ENCODE measurements at places on chromosomes 16 and 17.

DNA sequence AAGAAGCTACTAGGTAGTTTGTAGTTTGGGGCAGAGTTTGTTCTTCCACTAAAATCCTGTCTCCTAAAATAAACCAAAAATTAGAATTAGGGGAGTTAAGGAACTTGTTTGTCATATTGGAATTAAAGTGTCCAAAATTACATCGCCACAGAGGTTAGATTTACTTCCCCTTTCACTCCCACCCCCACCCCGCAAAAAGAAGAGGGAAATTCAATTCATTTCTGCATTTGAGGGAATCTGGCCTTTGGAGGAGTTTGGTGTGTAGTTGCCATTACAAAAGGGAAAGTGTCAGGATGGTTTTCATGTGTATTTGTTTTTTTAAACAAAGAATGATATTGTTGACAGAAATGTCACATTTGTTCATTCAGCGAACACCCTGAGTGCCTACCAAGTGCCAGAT, 5.8 kb downstream of the TMEM97 start:
- DNase-seq, result no peak

GRCh38 chr17:61325382-61326073, 74.1 kb upstream of the TBX2 start:
- DNase-seq, result no peak

DNA sequence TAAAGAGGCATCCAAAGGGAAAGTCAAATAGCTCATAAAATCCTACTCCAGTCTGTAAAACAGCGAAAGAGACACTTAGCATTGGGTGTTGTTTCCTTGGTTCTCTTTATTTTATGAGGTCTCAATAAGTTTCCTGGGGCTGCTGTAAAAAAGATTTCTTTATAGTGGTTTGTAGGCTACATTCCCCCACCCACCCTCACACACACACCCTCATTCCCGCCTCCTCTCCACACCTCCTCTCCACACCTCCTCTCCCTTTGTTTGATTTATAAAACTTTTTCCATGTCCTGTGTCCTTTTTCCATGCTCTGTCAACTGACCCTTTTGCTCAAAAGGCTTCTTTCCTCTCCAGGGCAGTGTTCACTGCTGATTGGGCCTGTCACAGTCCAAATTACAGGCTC, 178.9 kb upstream of the SOX9 start:
- no peak for DNase-seq

DNA sequence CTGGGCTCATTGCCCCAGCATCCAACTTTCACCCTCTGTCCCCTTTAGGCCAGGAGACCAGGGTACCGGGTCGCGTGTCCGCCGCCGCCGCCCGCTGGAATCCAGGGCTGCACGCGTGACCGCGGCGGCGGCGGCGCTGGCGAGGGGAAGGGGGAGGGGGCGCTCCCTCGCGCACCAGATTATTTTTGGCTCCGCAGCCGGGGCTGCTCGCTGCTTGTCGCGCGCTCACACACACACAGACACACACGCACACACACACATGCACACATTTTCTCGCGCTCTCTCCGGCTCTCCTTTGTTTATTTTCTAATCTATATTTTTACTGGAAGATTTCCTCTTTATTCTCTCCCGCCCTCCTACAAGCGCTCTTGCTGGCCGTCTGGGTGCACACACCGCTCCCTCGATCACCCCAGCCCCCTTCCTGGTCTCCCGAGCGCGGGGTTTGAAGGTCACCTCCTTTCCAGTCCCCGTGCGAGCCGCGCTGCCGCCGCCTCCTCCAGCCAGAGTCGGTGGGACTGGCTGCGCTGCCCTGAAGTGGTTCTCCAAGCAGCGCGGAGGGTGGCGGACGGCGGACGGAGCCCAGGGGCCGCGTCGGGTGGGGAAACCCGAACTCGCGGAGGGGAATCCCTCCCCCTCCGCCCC, 921.4 kb upstream of the EEF2KMT start:
- peak; percentile 90 for DNase-seq

GRCh38 chr17:40058186-40058784, 4.1 kb upstream of the MED24 start:
- DNase-seq, result no peak

- no peak for DNase-seq
These were observed 16.4 kb downstream of the CDYL2 start for GRCh38 chr16:80788027-80788426.

DNA sequence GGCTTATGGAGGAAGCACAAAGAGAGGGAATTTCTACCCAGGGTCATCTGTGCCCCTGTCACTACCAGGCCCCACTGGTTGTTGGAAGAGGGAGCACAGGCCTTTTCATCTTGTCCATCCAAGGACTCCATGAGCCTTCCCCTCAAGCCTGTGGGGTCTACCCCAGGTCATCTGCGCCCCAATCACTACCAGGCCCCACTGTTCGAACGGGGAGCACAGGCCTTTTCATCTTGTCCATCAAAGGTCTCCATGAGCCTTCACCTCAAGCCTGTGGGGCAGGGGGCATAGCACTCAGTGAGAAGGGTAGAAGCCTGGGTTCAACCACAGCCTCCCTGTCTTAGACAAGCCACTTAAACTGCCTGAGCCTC, 101.5 kb upstream of the CDH5 start:
- no peak for DNase-seq
